ENCODE measurements at places on chromosomes 6 and 20.

DNA sequence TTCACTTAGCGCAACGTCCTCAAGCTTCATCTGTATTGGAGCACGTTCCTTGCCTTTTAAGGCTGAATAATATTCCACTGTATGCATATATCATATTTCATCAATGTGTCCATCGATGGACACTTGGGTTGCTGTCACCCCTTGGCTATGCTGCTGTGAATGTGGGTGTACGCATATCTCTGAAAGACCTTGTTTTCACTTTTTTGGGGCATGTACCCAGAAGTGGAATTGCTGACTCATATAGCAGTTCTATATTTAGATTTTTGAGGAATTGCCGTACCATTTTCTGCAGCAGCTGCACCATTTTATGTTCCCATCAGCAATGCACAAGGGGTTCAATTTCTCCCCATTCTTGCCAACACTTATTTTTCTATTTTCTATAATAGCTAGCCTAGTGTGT, 22.8 kb upstream of the SLC23A2 start:
- DNase-seq: no peak

- DNase-seq: no peak
Measured at GRCh38 chr6:68502946-68503345, 132.1 kb upstream of the ADGRB3 start.

GRCh38 chr6:158026054-158026900, 44.6 kb downstream of the SYNJ2 start:
- no peak for DNase-seq

- DNase-seq: no peak
Measured at GRCh38 chr6:1611572-1612298, 2.0 kb downstream of the FOXC1 start.

- no peak for DNase-seq
Measured at GRCh38 chr6:152879681-152880080, 103.2 kb downstream of the FBXO5 start.

- DNase-seq: no peak
Measured at GRCh38 chr20:22315073-22315472, 269.3 kb downstream of the FOXA2 start.

- no peak for DNase-seq
Measured at GRCh38 chr6:129604321-129604720, 105.7 kb downstream of the ARHGAP18 start.

DNA sequence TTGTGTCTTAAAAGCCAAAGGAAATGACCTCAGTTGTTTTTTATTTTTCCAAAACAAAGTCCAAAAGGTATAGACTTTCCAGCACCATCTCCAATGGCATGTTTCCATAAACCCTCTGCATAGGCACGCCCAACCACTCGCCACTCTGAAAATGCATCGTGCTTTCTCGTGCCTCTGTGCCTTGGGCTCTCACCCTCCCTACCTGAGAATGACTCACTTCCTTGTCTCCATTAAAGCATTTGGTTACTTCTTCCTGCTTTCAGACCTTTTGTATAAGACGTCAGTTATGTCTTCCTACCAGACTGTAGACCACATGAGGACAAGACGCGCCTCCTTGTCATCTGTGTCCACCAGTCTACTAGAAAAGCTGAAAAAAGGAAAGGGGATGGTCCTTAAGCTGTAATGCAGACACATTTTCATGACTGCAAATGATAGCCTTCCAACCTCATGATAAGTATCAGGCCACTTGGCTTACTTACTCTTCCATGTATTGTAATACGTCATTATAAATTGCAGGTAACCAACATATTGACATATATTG, 61.2 kb upstream of the CDYL start:
- no peak for DNase-seq
